ENCODE measurements at places on chromosomes 3 and 15.

DNA sequence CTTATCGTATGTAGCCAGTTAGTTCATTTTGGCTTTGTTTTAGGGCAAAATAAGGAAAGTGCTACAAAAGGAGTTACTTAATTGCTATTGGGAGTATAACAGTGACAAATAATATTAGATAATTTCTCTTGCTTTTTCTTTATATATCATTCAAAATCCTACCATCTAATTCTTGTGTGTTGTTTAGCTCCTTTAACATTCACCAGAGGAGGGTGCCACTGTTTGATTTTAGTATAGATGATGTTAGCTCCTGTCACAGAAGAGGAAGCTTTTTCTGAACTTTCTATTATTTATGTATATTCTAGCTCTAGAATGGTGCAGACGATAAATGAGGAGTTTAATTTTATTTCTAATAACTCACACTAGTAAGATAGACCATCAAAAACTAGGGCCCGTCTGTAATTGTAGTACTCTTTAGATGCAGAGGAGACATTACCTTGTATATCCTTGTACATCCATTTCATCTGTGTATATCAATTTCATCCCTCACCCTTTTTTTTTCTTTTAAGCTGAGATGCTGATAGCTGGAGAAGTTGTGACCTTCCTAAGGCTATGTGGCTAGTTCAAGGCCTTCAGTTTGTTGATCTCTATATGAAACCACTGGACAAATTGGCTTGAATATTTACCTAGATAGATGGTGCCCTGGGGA lies 3.0 kb downstream of the PPM1L start:
- DNase-seq: no peak

DNA sequence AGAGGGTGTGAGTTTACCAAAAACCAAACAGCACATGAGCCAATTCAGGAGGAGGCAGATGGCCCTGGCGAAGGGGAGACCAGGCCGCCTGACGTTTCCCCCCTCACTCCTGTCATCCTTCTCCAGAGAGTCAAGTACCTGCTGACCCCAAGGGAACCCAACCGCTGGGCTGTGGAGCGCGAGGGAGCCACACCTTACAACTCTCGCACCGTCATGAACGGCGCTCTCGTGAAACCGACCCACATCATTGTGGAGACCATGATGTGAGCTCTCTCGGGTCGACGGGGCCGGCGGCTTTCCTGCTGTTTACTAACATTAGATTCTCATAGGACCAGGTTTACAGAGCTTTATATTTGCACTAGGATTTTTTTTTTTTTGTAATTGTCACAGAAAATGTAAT lies 55.4 kb downstream of the GRIP2 start:
- no peak for DNase-seq

DNA sequence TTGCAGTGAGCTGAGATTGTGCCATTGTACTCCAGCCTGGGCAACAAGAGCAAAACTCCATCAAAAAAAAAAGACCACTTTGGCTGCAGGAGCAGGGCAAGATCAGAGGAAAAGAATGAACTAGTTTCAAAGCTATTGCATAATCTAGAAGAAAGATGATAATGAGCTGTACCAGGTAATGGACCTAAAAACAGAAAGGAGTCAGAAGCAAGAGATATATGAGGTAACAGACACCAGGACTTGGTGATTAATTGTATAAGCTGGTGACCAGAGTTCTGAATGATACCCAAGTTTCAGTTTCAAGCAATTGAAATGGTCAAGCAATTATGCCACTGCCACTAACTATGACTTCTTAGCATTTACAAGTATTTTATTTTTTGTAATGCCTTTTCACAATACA lies 2.9 kb downstream of the POLQ start:
- no peak for DNase-seq

DNA sequence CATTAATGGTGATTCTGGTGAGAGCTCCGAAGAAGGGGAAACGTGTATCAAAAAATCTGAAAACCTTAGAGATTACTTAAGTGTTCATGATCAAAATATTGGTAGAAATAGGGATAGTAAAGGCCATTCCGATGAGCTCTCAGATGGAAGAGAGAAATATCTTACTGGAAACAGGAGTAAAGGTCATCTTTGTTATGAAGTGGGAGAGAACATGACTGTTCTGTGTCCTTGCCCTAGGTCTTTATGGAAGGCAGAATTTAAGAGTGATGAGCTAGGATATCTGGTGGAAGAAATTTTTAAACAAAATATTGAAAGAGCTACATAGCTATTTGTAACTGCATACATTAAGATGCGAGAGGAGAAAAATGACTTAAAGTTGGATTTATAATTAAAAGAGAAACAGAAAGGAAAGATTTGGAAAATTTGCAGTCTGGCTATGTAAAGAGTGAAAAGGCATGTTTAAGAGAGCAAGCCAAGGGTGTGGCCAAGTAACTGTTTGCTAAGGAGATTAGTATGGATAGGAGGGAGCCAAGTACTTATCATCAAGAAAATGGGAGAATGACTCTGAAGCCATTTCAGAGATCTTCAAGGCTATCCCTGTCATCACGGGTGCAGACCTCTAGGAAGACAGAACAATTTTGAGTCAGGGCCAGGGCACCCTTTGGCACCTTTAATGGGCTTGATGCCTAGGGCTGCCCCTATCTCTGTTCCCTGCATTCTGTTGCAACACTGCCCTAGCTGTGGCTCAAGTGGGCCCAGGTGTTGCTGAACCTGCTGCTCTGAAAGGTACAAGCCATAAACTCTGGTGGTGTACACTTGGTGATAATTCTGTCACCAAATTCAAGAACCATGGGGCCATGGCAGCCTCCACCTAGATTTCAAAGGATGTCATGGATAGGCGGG lies 27.3 kb downstream of the SLMAP start:
- no peak for DNase-seq

GRCh38 chr3:64599651-64600050 lies 88.1 kb downstream of the ADAMTS9 start:
- DNase-seq: no peak

GRCh38 chr15:98964466-98965133 lies 43.0 kb downstream of the PGPEP1L start:
- DNase-seq: no peak

DNA sequence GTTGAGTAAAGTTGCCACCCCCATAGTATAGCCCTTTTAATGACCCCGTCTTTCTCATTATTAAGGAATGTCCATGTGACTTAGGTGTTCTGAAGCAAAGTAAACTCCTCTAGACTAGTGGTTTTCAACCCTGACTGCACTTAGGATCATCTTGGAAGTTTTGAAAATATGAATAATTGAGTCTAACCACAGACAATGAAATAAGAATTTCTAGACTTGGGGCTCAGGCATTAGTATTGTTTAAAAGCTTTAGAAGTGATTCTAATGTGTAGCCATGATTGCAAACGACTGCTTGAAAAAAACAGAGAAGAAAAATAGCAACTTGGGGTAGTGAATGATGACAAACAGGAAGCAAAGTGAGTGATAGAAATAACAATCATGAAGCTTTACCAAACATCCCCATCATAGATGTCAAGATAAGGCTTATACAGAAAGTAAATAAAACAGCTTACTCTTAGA lies 35.0 kb downstream of the ALCAM start:
- DNase-seq: no peak

DNA sequence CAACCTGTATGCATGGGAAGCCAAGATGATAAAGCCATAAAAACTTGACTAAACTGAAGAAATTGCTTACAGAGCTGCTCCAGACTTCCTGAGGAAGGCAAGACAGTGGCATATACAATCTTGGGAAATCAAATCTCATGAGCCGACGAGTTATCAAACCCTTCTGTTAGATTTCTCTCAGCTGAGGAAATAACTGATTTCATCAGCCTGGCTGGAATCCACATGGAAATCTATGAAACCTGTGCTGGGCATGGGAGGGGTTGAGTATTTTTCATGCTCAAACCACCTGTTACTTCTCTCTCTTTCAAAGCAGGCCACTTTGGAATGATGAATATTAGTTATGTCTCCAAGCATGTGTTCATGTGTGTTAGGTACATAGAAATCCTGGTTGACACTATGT lies 727.7 kb downstream of the FHIT start:
- DNase-seq: no peak

GRCh38 chr15:89806559-89807550 lies 7.8 kb downstream of the ANPEP start:
- no peak for DNase-seq

DNA sequence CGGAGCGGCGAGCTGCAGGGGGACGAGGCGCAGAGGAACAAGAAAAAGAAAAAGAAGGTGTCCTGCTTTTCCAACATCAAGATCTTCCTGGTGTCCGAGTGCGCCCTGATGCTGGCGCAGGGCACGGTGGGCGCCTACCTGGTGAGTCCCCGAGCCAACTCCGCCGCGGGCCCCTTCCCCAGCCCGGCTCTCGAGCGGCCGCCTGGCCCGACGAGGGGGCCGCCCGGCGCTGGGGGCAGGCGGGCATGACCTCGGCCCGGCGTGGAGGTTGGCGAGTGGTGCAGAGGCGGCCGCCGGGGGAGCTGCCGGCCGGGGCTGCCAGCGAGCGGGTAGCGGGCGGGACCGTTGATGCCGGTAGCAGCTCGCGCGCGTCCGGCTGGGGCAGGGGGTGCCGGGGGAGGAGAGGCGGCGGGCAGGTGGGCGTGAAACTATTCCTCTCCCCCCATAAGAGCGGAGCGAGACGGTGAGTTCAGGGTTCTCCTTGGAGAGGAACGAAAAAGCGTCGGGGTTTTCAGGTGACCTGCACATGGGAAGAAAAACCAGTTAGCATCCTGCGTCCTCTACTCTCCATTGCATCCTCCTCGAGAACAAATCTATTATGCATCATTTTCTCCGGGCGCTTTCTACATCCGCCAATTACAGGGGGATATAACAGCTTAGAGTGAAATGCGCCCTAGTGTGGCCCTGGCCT lies 585 bp downstream of the SLCO3A1 start:
- no peak for DNase-seq

DNA sequence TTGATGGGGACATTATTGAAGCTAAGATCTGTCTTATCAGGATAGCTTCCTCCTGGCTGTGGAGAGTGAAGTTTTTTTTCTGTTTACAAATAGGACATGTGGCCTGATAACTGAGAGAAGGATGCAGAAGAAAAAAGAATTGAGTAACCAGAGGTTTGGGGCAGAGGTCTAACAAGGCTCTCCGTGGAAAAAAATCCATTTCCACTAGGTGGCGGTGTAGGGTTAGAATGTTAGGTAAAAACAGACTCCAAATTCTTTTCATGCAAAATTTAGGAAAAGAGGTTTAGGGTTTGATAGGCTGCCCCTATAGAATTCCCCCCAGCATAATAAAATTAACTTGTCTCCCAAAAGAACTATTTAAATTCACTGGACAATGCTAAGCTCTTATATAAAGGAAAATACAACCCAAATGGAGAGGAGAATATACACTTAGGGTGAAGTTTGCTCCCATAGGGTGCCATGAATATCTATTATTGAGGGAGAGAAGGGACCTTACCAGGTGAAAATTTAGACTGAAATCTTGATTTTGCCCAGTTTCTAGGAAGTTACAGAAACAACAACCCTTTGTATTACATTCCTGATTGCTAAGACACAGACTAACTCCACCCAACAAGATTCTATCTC lies 1560.4 kb downstream of the OTOL1 start:
- no peak for DNase-seq

DNA sequence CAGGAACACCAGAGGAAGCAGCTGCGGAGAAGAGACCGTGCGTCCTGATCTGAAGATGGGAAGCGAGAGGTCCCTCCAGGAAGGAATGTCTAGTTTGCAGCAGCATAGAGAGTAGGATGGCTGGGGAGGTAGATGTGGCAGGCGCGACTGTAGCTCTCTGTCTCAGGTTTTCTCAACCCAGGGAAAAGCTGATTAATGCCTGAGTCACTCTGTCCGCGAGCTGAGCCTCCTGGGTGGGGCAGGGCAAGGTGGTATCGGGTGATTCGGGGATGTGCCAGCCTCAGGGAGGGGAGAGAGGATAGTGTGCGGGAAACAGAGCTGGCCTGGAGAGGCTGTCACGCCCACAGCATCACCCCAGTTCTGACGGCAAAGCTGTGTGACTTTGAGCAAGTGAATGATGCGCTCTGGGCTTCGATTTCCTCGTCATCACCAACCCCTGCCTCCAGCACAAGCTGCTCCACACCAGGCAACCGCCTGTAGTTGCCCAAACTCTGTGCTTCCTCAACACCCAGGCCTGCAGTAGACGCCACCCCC lies 28.4 kb downstream of the CPN2 start:
- DNase-seq: no peak

Measured in stimulated activated CD8-positive, alpha-beta memory T cell treated with anti-CD3 and anti-CD28 coated beads, Interleukin-4, amount 100 ng/mL, for 1 hour (primary cell).